ENCODE measurements at places on chromosomes 7 and 10.

- no peak for DNase-seq
These were observed 95.7 kb downstream of the PLXDC2 start for GRCh38 chr10:19911886-19912285.

GRCh38 chr10:72809006-72809405, 84.5 kb upstream of the OIT3 start:
- no peak for DNase-seq

DNA sequence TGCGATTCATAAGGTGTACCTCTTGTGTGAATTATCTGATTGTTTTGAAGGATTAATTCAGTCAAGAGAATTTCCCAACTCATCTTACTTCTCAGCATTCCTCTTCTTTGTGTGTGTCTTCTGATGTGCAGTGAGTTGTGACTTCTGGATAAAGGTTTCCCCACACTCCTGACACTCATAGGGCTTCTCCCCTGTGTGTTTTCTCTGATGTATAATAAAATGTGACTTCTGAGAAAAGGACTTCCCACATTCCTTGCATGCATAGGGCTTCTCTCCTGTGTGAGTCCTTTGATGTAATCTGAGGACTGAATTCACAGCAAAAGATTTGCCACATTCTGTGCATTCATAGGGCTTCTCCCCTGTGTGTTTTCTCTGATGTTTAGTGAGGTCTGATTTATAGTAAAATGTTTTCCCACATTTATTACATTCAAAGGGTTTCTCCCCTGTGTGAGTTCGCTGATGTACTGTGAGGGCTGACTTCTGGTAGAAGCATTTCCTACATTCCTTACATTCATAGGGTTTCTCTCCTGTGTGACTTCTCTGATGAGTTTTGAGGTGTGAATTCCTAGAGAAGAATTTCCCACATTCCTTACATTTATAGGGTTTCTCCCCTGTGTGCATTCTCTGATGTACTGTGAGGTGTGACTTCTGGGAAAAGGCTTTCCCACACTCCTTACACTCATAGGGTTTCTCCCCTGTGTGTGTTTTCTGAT, 24.2 kb downstream of the ZNF25 start:
- DNase-seq, result no peak

DNA sequence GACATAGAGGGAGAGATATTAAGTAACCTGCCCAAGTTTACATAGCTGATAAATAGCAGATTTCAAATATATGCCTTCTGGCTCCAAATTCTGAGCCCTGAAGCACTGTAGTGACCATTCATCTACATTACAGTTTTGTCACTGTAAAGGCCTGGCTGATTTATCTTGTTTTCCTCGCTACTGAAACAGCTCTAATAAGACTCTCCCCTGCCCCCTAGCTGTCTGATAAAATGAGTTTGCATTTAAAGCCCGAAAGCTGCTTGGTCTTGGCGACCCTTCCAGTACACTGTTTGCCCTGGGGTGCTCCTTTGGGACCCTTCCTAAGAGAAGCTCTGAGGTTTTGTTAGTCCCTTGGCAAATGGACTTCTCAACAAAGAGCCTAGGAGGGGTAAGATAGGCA, 59.7 kb upstream of the RAB11FIP2 start:
- DNase-seq, result peak; percentile 27

DNA sequence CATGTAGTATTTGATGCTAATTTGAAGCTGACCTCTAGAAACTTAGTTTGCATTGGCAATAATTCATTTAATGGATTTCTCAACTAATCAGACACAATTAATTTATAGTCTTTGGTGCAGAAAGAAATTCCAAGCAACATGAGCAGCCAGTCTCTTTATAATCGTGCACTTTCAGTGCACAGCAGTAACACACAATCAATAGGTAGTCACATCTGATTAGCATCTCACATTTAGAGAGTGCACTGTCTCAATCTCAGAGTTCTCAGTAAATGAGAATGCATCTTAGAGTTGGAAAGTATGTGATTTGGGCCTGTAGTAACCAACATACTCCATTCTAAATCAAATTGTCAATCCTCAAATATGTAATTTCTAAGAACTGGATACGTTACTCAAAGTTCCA, 377.6 kb downstream of the POM121L12 start:
- no peak for DNase-seq

GRCh38 chr10:124878457-124878739, 63.5 kb upstream of the ZRANB1 start:
- no peak for DNase-seq

DNA sequence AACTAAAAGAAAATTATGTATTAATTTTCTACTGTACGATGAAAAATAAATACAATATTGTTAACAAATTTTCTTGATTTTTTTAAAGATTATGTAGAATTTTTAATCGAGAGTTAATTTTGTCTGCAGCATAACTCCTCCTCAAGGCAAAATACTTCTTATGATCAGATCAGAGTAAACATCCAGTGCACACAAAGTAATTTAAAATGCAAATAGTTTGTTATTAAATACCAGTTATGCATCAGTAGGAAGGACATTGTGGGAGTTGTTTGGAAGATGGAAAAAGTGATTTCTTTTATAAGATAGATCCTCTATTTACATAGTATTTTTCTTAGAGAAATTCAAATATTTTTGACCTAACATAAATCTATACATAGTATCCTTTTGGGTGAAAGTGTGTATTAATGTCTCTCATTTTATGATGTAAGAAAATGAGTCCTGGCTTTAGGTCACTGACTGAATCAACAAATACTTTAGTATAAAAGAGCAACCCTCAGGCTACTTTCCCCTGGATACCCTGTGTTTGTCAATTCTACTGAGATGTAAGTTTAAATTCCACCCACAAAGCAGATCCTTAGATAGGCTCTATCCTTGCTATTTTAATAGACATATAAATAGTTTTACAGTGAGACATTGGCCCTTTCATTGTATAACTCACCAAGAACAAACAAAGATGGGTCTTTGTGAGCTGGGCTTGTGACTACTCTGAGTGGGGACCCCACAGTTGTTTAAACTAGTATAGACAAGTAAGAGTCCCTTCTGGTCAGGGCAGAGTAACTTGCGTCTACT, 1133.7 kb downstream of the GATA3 start:
- no peak for DNase-seq

GRCh38 chr10:21161090-21161625, 264.0 kb upstream of the NEBL start:
- DNase-seq, result no peak

- DNase-seq, result peak; percentile 73
These were observed 43.5 kb upstream of the LEP start for GRCh38 chr7:128197589-128197988.

GRCh38 chr10:132443983-132444876, 47.2 kb downstream of the PWWP2B start:
- no peak for DNase-seq

DNA sequence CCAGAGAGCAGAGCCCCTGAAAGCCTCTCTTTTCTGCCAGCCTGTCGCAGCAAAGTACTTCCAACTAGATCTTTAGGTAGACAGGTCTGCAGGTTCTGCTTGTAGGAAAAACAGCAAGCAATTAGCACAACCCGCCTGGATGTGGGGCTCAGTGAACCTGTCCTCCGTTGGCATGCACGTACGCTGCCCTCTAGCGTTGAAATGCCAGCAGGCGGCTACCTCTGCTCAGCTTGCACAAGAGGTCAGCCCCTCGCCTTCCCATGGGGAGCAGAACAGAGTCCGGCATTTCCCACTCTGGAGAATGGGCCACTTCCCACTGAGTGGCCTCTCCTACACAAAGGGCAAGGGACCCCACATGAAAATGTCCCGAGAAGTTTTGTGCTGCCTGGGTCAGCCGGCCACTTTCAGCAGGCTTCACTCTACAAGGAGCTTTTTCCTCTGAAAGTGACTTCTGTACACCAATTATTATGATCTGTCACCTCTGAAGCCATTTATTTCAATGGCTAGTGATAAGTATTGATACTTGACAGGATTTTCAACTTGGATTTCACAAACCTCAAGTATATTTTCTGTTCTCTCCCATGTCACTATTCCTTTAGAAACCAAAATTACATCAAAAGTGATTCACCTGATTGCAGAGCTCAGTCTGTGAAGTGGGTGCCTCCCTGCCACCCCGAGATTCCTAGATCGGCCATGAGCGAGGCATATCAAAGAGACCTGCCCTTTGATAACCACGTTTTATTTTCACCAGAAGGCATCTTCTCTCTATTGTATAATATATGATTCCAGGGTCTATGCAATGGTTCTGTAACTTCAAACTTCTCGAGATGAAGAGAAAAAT, 56.7 kb downstream of the JCAD start:
- DNase-seq, result peak; percentile 49

DNA sequence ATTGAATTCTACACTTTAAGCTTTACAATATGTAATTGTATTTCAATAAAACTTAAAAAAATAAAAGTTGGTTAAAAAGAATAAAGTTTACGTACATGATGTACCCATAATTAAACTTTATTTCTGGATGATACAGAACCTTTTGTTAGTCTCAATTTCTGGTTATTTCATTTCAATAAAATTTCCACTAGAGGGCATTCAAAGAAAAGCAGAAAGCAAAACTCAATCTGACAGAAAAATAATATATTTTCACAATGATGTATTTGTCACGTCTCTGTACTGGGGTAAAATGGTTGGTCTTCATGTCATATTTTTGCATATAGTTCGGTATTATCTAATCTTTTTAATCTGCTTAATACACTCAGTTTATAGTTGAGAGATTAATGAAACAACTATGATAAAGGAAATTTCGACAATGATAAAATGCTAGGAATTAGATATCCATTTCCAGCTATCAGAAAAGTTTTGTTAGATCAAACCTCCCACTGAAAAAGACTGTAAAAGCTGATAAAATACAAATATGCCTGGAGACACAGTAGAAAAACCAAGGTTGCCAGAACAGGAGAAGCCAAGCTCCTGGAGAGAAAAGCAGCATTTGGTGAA, 27.4 kb downstream of the ASZ1 start:
- peak; percentile 10 for DNase-seq

- DNase-seq, result peak; percentile 29
These were observed 7.1 kb upstream of the KLF6 start for GRCh38 chr10:3791974-3792633.
